ENCODE measurements at places on chromosomes 7 and 10.

DNA sequence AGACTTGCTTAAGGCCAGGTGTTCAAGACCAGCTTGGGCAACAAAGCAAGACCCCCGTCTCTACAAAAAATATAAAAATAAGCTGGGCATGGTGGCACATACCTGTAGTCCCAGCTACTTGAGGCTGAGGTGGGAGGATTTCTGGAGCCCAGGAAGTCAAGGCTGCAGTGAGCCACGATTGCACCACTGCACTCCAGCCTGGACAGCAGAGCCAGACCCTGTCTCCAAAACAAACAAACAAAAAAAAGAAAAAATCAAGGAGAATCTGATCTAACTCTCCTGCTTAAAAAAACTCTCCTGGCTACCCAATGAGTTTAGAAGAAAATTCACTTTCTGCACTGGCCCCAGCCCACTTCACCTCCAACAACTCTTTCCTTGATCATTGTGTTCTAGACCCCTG is 1.9 kb upstream of the KPNA7 start:
- no peak for DNase-seq

GRCh38 chr7:96400001-96400400 is 78.1 kb upstream of the SLC25A13 start:
- DNase-seq, result no peak

DNA sequence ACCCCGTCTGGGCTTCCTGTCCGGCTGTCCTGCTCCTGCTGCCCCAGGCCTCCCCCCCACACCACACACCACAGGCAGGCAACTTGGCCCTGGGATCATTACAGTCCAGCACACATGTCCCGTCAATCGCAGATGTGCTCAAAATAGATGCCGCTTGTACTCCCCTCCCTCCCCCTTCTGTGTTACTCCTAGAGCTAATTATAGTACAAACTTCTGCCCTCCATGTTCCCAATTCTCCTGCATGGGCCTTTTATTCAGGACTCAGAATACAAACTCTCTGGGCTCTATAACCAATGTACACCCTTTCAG is at the start of gene SYNPO2L:
SYNPO2L (minus strand) TSS at position 40 of the 309 bp plus-strand sequence. CDS start 107 bp downstream, outside the sequence.
- DNase-seq, result no peak

- DNase-seq, result no peak
These were observed 118.3 kb downstream of the LRRC4 start for GRCh38 chr7:127912901-127913300.

DNA sequence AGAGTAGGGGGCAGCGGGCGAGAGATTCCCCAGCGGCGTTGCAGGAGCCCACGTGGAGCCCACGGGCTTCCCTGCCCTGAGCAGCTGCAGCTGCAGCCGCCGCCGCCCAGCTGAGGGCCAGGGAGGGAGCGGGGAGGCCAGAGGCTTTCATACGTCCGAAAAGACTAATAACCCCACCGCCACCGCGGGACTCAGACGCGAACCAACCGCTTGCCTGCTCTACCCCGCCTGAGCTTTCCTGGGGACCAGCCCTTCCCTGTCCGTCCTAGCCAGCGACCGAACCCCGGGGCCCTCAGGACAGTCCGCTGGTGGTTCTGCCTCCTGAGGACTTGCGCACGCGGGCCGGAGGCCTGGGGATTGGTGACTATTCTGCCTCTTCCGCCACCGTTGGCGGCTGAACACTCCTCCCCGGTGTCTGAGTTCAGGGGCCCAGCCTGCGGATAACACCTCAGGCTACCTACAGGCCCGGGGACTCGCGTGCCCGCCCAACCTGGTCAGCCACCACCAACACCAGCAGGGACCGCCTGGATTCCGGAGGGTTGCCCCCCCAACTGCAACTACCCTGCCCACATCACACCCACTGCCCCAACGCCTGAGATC is 18.4 kb downstream of the IFT22 start:
- DNase-seq, result no peak

DNA sequence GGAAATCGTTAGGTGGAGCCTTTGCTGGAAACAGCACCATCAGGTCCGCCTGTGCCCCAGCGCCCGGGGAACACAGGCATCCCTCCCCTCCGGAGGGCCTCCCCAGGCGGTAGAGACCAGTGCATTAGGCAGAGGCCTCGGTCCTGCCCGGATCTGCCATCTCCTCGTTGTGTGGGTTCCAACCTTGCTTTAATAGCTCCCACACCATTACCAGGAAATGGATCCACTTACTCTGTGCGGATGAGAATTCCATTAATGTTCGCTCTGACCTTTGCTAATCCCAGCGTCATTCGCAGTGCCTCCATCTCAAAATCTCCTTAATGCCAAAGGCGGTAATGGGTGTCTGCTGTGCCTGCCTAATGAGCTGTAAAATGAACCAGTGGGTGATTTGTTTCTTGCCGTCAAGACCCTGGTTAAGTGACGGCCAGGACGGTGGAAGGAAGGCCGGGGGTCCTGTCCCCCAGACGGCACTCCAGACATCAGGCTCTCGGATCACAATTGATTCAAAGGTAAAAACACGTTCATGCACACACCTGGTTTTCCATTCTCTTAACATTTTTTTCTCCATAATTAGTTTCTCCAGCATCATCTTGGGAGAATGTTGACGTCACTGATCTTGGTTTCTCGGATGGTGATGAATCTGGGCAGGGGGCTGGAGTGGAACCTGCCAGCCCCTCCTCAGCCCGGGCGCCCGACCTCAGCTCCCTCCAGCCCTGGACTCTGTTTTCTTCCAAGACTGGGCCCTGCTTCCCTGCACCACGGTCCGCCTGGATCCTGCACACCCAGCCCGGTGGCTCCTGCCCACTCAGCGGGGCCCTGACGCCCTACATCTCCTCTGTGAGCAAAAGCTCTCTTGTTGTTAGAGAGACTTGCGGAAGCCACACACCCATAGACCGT is 22.8 kb upstream of the FAM20C start:
- DNase-seq, result no peak

DNA sequence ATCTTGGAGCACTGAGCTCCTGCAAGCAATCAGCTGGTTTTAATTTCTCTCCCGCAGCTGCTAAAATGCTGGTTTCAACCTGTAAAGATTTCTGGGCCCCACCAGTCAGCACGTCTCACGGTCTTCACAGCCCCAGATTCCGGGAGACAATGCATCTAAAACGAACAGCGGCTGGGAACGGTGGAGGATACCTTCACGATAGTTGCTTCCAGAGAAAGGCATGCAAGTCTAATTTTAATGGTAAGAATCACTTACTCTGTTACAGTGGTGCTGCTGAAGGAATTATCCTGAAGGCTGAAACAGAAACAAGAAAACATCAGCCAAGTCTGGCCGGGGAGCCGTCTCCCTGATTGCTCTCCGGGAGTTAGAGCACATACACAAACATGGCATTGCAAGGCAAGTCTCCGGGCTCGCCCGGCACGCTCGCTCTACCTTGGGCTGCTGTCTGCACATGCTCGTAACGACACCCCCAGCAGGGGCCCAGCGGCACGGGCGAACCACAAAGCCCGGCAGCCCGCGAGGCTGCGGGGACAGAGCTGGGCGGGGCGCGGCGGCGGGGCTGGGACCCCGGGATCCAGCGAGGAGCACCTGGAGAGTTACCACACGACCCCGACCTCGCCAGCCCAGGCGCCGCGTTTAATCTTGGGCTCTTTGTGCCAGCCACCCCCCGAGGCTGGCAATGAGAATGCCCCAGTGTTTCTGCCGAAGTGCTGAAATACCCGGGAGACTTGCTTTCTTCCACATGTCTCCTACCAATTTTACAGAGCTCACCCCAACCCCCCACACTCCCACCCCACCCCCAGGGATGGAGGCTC is at the start of gene FAM13C:
FAM13C (minus strand) TSS at position 406 of the 815 bp plus-strand sequence; CDS start at position 317, 89 bp downstream.
- DNase-seq, result peak; percentile 26

DNA sequence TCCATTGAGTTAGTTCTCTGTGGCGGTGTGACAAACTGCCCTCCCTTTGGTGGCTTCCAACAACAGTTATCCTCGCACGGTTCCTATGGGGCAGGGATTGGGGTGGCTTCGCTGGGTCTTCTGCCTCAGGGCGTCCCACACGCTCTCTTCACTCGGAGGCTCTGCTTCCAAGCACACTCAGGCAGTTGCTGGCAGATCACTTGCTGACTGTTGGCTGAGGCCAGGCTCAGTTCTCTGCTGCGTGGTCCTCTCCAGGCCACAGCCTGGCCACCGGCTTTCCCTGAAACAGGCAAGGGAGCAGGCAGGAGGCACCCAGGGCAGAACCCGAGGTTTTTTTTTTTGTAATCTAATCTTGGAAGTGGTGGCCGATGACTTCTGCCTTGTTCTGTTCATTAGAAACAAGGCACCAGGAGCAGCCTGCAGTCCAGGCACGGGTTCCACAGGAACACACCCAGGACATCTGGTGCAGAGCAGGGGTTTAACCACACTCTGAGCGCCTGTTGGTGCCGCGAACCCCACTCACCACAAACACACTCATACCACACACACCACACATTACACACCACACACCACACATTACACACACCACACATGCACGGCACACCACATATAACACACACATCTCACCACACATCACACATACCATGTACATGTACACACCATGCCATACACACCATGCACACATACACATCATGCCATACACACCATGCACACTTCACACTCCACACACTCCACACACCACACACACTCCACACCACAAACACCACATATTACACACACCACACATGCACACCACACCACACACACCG is 112.2 kb downstream of the PTPN20 start:
- DNase-seq, result no peak

DNA sequence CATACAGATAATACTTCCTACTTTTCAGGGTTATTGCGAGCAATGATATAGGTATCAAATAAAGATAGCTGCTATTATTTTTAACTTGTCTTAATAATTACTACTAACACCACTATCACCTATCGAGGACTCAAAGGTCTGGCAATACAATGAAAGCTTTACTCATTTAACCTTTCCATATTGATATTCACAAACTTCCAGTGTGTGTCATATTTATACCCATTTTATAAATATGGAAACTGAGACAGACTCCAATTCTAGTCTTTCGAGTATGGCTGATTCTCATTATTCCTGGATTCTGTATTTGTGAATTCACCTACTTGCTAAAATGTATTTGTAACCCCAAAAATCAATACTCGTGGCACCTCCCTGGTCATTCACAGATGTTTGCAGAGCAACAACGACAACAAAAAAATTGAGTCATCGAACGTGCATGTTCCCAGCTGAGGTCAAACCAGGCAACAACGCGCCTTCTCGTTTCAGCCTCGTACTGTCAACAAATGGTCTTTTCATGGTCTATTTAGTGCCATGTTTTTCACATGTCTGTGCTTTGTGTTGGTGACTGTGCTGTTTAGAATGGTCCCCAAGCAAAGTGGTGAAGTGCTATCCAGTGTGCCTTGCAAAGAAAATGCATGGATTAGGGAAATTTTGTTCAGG is 51.7 kb downstream of the SMURF1 start:
- DNase-seq, result no peak

- DNase-seq, result no peak
These were observed 36.5 kb downstream of the EBF3 start for GRCh38 chr10:129927351-129928120.

DNA sequence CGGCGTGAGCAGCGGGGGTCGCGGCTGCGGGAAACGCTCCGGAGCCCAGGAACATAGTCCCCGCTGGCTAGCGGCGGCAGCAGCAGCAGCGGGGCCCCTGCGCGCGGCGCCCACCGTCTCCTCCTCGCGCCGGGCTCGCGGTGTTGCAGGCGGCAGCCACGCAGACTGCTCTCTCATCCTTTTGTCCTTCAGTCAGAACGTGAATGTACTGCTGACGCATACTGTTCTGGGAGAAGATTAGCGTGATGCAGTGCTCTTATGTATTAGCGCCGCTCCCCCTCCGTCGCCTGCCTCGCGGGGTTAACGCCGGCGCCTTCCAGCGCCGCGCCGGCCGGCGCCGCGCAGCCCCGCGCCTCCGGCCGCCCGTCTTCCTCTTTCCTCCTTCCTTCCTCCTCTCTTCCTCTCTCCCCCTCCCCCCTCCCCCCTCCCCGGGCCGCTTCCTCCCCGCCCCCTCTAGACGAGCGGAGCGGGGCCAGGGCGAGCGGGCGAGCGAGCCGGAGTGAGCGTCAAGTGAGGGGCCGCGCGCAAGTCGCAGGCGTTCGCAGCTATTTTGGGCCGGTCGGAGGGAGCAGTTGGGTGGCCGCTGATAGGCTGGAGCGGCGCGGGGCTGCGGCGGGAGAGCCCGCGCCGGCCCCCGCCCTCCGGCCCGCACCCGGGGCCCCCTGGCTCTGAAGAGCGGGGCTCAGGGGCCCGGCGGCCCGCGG is 816 bp upstream of the LRRC4 start:
- DNase-seq, result peak; percentile 80

GRCh38 chr10:77386838-77387237 is 250.8 kb downstream of the KCNMA1 start:
- DNase-seq, result peak; percentile 18

DNA sequence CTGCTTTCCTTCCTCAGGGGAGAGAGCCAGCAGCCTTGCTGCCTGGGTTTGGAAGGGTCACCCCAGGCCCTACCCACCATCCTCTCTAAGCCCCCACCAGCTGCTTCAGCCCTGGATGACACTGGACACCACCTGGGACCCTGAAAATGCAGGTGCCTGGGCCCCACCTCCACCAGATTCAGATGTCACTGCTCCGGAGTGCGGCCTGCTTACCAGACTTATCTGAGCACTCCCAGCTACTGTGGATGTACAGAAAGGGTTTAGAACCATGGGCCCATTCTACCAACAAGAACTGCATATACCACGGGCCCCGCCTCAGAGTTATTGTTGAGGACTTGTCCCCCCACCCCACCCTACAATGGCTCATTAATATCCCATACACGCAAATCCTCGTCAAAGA is 172.3 kb downstream of the PTPRN2 start:
- no peak for DNase-seq

- DNase-seq, result no peak
These were observed 164.3 kb upstream of the SVIL start for GRCh38 chr10:29798921-29799690.

DNA sequence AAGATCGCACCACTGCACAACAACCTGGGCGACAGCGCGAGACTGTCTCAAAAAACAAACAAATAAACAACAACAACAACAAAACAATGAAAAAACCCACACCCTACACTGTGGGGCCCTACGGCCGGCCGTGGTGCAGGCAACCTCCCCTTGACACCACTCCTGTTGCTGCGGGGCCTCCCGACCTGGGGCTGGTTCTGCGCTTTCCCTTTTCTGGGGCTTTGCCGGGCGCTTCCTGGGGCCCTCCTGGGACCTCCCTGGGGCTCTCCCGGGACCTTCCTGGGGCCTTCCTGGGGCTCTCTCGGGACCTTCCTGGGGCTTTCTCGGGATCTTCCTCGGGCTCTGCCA is 46.6 kb downstream of the INSIG1 start:
- no peak for DNase-seq

- no peak for DNase-seq
These were observed 8.8 kb downstream of the SLC4A2 start for GRCh38 chr7:151068069-151068773.

All from kidney glomerular epithelial cell (primary cell).